ENCODE measurements at places on chromosomes 3 and 15. TPM values are rescaled to one million over a fixed set of nuclear protein-coding genes. Genes with fewer than 3 reads are reported as not detected.

- H3K4me1 ChIP-seq: no peaks in the 10 kb centered on the region
- H3K27ac ChIP-seq: no peak overlapping the region
- DNase-seq: no peak
- no peaks in the 10 kb centered on the region for H3K27me3 ChIP-seq
- H3K36me3 ChIP-seq: no peaks in the 10 kb centered on the region
- no peak overlapping the region for H3K4me3 ChIP-seq
Measured at GRCh38 chr3:35617370-35617769, 22.0 kb upstream of the ARPP21 start.

The IGF2BP2 gene
- total RNA-seq: 94.5 TPM

The GLT8D1 gene
- total RNA-seq: 30.6 TPM

- peak overlapping the region; percentile 98 for H3K4me3 ChIP-seq
- peak overlapping the region; percentile 96 for H3K27ac ChIP-seq
- H3K36me3 ChIP-seq: no peaks in the 10 kb centered on the region
- DNase-seq: no peak
Measured at GRCh38 chr3:38164643-38164951, 740 bp upstream of the OXSR1 start.

DNA sequence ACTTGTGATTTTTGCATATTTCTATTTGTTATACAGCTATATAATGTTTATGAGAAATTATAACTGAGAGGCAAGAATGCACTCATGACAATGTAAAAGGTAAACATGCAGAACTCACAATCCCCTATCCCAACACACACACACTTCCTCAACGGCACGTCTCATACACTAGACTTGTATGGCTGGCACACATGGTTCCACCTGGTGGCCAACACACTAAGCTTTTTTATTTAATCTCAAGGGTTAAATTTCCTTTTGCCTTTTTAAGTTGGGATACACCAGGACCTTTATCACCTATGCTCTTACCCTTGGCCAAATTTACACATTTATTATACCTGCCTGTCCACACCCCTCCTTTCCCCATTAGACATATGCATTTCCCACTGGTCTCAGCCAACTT, 88.6 kb upstream of the PSMD6 start:
- H3K4me1 ChIP-seq: no peaks in the 10 kb centered on the region
- H3K27ac ChIP-seq: no peak overlapping the region
- no peak overlapping the region for H3K4me3 ChIP-seq
- H3K27me3 ChIP-seq: no peaks in the 10 kb centered on the region
- H3K36me3 ChIP-seq: no peaks in the 10 kb centered on the region
- no peak for DNase-seq

The ZBED2 gene
- total RNA-seq: not detected

DNA sequence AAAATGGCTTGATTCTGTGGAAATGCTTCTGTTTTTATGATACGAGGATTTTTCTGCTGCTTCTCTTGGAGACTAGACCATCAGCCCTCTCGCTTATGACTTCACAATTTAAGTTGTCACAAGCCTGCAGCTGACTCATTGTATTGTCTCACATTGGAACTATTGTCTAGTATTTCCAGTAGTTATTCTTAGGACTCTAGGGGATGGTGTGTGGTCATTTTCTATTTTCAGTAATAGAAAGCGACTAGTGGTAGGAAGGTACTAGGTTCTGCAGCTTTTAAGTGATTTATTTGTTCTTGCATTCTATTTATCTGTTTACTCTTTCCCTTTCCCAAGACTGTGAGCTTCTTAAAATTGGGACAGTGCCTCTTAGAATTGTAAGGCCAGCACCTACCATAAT, 66.3 kb upstream of the CRTC3 start:
- no peaks in the 10 kb centered on the region for H3K36me3 ChIP-seq
- no peaks in the 10 kb centered on the region for H3K4me1 ChIP-seq
- no peak for DNase-seq
- H3K27ac ChIP-seq: peak overlapping the region; percentile 17
- no peaks in the 10 kb centered on the region for H3K27me3 ChIP-seq

The PAQR5 gene
- total RNA-seq: 30.5 TPM

GRCh38 chr3:173354124-173354523, 43.4 kb upstream of the NLGN1 start:
- H3K4me3 ChIP-seq: no peak overlapping the region
- H3K4me1 ChIP-seq: no peaks in the 10 kb centered on the region
- H3K36me3 ChIP-seq: no peaks in the 10 kb centered on the region
- H3K27ac ChIP-seq: no peak overlapping the region
- no peak for DNase-seq

The TSPAN3 gene
- 92.4 TPM for total RNA-seq

DNA sequence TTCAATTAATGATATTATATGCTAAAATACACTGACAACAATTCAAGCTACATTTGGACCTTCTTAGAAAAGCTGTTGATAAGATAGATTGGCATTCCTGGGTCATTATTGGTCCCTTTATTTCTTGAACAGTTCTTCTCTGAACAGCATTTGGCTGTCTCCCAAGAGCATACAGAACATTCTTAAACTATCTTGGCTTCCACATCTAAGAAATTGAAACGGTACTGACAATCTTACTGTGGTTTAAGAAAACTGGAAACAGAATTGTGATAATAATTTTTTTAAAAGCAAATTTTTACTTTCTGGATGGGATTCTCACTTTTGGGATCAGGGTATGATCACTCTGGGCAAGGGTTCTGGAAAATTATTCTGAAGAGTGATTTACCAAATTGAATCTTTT, 161.7 kb upstream of the ZNF385D start:
- no peaks in the 10 kb centered on the region for H3K4me1 ChIP-seq
- no peaks in the 10 kb centered on the region for H3K27me3 ChIP-seq
- H3K36me3 ChIP-seq: no peaks in the 10 kb centered on the region
- no peak overlapping the region for H3K27ac ChIP-seq
- H3K4me3 ChIP-seq: no peak overlapping the region

DNA sequence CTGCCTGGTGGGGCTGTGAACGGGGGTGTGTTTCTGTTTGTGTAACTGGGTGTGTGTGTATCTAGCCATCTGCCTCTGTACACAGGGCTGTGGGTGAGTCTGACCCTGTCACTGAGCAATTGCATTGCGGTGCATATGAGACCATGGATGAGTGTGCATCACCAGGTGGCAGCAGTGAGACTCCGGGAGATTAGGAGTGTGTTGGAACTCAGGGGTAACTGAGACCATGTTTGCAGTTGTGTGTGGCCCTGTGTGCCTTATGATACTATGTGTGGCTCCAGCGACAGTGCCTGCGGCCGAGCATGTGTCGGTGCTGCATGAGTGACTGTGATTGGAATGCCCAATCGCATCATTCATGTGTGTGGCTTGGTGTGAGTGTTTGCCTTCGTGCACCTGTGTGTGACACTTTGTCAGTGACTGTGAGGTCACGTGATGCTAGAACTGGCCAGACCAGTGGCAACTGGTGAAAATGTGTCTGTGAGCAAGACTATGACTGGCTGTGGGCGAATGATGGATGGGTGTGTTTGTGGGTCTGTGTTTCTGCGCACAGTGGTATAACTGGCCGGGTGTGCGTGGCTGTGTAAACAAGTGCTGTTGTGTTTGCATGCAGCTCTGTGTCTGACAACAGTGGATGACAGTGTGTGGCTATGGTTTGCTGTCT, 14.0 kb downstream of the VILL start:
- no peaks in the 10 kb centered on the region for H3K4me1 ChIP-seq
- peak; percentile 73 for DNase-seq
- H3K36me3 ChIP-seq: peaks cover 3% of the 10 kb centered on the region
- H3K4me3 ChIP-seq: no peak overlapping the region
- no peaks in the 10 kb centered on the region for H3K27me3 ChIP-seq
- H3K27ac ChIP-seq: no peak overlapping the region

GRCh38 chr15:86236356-86237110, 156.9 kb downstream of the AGBL1 start:
- no peaks in the 10 kb centered on the region for H3K4me1 ChIP-seq
- no peak overlapping the region for H3K27ac ChIP-seq
- DNase-seq: no peak
- H3K27me3 ChIP-seq: no peaks in the 10 kb centered on the region
- no peak overlapping the region for H3K4me3 ChIP-seq

DNA sequence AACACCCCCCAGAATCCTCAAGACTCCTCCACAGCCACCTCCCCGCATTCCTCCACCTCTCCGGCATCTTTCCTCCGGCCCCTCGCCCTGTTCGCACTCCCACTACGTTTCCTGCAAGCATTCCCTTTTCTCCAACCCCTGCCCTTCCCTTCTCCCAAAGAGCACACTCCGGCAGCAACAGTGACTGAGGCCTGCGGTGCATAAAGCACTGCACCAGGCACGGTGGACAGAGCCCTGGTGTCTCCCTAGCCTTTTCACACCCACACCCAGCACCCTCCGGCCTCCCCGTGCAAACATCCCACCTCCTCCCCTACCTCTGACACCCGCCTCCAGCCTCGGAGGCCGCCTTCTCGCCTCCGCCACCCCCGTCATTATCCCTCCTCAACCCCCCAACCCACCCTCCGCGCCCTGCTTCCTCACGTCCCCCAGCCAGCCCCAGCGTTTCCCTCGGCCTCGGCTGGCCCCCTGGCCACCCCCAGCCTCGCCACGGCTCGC, 577 bp downstream of the ZNF148 start:
- no peaks in the 10 kb centered on the region for H3K36me3 ChIP-seq
- DNase-seq: peak; percentile 63
- peaks cover 11% of the 10 kb centered on the region for H3K4me1 ChIP-seq
- H3K4me3 ChIP-seq: peak overlapping the region; percentile 95

GRCh38 chr3:37902674-37903073, 41.0 kb downstream of the CTDSPL start:
- H3K27me3 ChIP-seq: no peaks in the 10 kb centered on the region
- H3K27ac ChIP-seq: no peak overlapping the region
- no peaks in the 10 kb centered on the region for H3K36me3 ChIP-seq
- H3K4me3 ChIP-seq: no peak overlapping the region
- no peak for DNase-seq

- no peaks in the 10 kb centered on the region for H3K27me3 ChIP-seq
- no peak overlapping the region for H3K27ac ChIP-seq
- no peak overlapping the region for H3K4me3 ChIP-seq
- no peaks in the 10 kb centered on the region for H3K36me3 ChIP-seq
- peak; percentile 63 for DNase-seq
- H3K4me1 ChIP-seq: no peaks in the 10 kb centered on the region
Measured at GRCh38 chr15:70266412-70267121, 168.8 kb upstream of the TLE3 start.

The THSD4 gene
- 59.5 TPM for total RNA-seq

DNA sequence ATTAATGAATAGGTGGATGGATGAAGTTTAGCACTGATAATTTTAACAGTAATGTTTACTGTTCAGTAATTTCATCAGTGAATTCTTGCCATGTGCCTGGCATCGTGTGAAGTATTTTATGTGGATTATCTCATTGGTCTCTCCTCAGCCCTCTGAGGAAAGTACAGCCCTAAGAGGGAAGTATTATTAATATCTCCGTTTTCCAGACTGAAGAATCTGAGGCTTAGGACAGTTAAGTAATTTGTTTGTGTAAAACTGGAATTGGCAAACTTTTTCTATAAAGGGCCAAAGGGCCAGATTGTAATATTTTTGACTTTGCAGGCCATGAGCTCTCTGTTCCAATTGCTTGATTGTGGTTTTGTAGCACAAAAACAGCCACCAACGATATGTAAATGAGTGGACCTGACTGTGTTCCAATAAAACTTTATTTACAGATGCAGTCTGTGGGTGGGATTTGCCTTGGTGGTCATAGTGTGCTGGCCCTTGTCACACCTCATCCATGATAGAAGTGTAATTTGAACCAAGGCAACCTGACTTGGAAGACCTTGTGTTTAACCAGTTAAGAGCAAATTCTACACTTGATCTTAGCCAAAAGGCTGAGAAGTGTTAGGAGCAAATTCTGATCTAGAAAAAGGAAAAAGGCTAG, 255.3 kb downstream of the FEZF2 start:
- no peaks in the 10 kb centered on the region for H3K36me3 ChIP-seq
- H3K27me3 ChIP-seq: no peaks in the 10 kb centered on the region
- no peak overlapping the region for H3K4me3 ChIP-seq
- no peaks in the 10 kb centered on the region for H3K4me1 ChIP-seq
- H3K27ac ChIP-seq: no peak overlapping the region
- DNase-seq: no peak

DNA sequence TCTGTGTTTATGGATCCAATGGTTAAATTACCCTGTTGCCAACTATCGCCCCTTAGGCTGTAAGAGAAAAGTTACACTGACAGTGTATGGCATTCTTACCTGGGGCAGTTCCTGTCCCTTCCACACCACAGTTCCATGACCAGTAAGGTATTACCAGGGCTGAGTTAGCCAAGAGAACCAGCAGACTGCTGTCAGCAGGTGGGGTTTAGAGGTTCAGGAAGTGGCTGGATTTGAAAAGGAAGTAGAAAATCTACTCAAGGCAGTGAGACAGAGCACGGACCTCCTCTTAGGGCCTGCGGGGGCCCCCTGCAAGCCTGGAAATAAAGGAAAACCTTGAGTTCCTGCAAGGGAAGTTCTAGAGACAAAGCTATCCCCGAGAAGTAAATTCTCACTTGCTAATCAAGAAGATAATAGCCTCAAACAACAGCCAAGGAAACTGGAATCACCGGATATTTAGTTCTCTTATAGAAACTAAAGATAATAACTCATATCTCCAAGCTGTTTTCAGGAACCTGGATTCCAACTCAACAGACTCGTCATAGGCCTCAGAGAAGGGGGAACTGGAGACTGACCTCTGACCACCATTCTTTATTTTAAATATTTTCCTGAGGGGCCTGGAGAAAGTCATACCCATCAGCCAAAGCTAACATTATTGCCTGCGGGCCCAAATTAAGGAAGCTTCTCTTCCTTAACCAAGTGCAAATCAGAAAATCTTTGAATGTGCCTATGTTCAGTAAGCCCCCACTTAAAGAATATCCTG, 161.7 kb downstream of the ANXA2 start:
- H3K4me3 ChIP-seq: no peak overlapping the region
- H3K4me1 ChIP-seq: no peaks in the 10 kb centered on the region
- H3K36me3 ChIP-seq: no peaks in the 10 kb centered on the region
- no peak overlapping the region for H3K27ac ChIP-seq
- DNase-seq: no peak

DNA sequence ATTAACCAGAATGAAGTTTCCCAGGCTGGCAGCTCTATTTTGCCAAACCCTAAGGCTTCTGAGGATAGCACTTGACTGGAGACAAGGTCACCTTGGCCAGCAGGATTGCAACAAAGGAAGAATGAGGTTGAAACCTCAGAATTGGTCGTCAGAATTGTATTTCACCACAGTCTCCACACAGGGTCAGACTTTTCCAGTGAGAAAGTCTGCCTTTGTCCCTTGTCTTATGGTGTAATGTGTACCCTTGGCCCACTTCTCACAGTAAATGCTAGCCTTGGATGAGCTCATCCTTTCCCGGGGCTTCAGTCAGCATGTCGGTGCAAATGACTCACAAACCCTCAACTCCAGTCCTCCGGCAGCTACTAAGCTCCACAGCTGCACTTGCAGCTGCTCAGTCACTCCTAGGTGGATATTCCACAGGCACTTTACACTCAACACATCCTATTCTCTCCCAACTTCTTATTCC, 19.7 kb downstream of the SSR3 start:
- no peaks in the 10 kb centered on the region for H3K27me3 ChIP-seq
- no peak for DNase-seq
- H3K4me1 ChIP-seq: no peaks in the 10 kb centered on the region
- H3K27ac ChIP-seq: no peak overlapping the region
